ENCODE measurements at places on chromosomes 2 and 18.

DNA sequence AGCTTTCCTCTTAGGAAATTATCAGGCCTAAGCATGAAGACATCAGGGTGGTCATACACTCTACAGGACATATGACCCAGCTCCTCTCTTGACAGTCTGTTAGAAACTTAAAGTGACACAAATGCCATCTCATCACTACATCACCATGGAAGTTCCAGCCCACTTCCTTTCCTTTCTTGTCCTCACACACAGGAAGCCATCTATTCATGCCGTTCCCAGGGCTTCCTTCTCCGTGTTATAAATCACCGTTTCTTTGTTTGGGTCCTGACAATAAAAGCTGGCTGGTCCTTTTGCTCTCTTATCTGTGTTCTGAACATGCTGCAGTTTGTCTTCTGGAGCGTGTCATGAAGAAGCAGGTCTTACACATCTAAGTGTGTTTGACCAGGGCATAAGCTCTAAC lies 692.1 kb upstream of the CELF4 start:
- no peak for DNase-seq

DNA sequence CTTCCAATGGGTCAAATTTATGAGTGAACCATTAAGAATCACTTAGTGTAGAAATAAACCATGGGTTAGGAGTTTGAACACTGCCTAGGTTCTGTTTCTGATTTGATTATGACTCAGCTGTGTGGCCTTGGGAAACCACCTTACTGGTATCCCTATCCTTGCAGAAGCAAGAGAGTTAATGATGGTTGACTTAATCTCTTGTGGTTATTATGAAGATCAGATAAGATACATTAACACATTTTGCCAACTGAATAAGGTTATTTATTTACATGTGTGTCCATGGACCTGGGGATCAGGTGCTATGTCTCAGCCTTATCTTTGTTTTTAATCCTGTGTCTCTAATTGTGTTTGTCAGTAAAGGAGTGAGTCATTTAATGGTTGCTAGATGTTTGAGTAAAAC lies 5.4 kb upstream of the KCNJ13 start:
- peak; percentile 9 for DNase-seq

DNA sequence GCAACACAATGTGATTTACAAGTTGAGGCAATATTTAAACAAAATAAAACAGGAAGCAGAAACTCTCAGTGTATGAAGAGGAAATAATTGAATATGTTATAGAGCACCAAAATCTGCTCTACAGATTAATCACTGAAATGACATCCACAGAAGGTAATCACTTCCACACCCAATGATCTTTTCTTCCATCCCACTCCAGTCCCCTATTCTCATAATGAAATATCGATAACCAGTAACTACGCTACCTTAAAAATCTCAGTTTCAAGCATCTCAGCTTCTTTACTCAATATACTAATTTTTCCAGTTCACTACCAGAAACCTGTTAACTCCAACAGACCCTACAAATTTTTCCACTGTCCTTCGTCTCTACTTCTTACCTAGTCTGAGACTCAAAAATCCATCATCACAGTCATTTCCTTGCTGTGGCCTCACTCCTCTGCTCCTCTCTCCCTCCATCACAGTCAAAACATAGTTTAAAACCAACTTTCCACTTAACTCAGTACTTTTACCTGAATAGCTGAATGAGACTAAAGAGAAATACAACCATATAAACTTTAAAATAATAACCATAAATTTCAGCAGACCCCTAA lies 67.1 kb downstream of the MEMO1 start:
- DNase-seq: no peak

GRCh38 chr2:148577845-148578492 lies 66.6 kb upstream of the EPC2 start:
- no peak for DNase-seq

DNA sequence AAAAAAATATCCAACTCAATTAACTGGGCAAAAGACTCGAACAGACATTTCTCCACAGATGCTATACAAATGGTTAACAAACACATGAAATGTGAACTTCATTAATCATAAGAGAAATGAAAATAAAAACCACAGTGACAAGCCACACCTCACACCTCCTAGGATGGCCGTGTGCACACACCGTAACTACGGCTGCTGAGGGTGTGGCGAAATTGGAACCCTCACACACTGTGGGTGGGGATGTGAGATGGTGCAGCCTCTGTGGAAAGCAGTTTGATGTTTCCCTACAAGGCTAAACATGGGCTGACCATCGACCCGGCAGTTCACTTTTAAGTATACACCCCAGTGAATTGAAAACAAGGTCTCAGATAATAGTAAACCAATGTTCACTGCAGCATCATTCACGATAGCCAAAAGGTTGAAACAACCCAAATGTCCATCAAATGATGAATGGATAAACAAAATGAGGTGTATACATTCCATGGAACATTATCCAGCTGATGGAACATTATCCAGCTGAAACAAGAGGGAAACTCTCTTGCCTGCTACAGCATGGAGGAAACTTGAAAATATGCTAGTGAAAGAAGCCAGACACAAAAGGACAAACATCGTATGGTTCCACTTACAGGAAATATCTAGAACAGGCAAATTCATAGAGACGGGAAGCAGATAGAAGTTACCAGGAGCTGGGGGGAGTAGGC lies 32.2 kb downstream of the ZAP70 start:
- DNase-seq: peak; percentile 63

GRCh38 chr2:34291076-34291475 lies 692.0 kb upstream of the FAM98A start:
- DNase-seq: no peak

DNA sequence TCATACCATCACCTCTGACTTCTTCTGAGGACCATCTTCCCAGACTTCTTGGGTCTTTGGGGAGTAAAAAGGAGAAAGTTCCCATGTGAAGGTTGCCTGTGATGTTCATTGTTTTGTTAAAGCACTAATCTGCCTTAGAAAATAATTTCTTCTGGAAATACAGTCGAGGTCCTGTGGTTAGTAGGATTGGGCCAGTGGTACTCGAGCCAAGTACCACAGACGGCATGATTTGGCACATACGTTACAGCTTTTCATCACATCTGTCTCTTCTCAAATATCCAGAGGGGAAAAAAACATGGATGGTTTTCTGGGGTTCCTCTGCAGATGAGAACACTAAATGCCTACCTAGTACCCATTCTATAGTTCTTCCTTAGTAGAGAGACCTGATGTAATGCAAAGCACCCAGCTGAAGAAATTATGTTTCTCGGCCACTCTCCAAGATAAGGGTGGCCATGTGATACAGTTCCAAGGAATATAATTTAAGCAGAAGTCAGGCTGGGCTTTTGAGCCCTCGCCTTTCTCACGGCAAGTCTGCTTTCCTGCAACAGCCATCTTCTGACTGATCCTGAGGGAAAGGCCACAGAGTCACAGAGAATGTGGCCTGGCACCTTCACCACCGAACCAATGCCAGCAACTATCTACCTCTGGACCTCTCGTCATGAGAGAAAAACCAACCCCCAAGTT lies 161.0 kb downstream of the RNF152 start:
- no peak for DNase-seq

GRCh38 chr2:217262911-217263310 lies 403.0 kb upstream of the TNP1 start:
- DNase-seq: no peak

- no peak for DNase-seq
These were observed 91.4 kb downstream of the TRIB2 start for GRCh38 chr2:12807907-12808810.

DNA sequence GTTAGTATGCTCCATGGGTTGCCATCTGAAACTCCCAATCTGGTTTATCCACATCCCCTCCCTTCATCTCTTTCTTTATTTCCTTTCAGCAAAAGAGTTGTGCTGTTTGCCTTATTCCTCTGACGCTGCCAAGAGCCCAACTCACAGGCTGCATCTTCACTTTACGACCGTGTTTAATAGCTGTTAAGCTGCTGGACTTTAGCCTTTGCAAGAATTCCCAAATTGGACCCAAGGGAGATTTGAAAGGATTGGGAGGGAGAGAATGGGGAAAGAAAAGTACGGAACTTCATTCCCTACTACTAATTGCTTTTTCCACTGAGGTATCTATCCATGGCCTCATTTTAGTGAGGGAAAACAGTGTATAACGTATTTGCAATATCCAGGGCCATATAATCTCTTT lies 263.4 kb upstream of the MEIS1 start:
- DNase-seq: no peak

DNA sequence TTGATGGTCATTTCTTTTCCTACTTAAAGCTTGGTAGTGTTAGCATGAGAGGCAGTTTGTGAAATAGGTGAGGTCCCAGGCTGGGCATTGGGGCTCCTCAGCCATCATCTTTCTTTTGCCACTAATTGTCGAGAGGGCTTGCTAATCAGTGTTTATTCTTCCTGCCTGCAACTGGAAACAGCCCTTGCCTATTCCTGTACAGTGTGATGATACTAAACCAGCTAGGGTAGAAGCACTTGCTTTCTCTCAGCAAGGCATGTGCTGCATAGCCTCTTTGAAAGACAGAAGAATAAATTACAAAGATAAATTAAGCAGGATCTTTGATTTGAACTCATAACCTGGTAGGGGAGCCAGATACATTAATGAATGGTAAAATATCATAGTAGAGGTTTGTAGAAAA lies 16.6 kb upstream of the GPBAR1 start:
- no peak for DNase-seq

GRCh38 chr2:120177001-120177621 lies 46.1 kb downstream of the TMEM185B start:
- no peak for DNase-seq

DNA sequence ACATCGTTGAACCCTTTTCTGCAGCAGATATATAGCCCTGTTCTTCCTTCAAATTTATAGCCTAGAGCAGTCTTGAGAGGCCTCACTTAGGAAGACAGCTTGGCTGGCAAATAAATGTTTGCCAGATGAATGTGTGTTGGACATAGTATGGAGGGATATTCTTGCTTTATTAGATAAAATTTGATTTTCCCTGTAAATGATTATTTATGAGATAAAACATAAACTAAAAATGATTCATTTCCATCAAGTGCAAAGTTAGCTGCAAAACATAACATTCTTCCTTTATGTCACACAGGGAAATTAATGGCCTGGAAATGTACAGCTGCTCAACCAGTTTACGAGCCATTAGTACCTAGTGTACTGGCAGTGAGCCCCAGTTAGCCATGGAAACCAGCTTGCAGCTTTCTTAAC lies 82.5 kb downstream of the LIMS1 start:
- no peak for DNase-seq

- DNase-seq: no peak
These were observed 58.7 kb downstream of the SNORC start for GRCh38 chr2:232928551-232929302.

DNA sequence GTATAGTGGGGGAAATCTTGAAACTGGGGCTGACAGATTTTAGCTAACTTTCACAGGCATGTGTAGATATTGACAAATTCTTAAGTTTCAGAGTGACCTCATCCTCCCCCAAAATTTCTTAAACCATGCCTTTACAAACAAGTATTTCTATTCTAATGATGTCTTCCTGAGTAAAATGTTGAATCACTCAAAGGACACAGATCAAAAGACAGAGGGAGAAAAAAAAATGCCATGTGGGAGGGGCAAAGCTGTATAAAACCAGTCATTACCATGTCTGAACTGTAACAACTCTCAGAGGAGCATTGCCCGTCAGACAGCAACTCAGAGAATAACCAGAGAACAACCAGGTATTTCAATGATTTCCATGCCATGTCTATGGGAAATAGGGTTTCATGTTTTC lies at the start of gene SERPINB2:
Gene SERPINB2 (plus strand): TSS at position 282 of the 400 bp plus-strand sequence. CDS start 3,740 bp downstream, outside the sequence.
- peak; percentile 1 for DNase-seq

GRCh38 chr2:173132531-173132930 lies 56.9 kb downstream of the MAP3K20 start:
- DNase-seq: no peak

- peak; percentile 77 for DNase-seq
These were observed 10.9 kb downstream of the CATIP start for GRCh38 chr2:218367415-218368149.

DNA sequence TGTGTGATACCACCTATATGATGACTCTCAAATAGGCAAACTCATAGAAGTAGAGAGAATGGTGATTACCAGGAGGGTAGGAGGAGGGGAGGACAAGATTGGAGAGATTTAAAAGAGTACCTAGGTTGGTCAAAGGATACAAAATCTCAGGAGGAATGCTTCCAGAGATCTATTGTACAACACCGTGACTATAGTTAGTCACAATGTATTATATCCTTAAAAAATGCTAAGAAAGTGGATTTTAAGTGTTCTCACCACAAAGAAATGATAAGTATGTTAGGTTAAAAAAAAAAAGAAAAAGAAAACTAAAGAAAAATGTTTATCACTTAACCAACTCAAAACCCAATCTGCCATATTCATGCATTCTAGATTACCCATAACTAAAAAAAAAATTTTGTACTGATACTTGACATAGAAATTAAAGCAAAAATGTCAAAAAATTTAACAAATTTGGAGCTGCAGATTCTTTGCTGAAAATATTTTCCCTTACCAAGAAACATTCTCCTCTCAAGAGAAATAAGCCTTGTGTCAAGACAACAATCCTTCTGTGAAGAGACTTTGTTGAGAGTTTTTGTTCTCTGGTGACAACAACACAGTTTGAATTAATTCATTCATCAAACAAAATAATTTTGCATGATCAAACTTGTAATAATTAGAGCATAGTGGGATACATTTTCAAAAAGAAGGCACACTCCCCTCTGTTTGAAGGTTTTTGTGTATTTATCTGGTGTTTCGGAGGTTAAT lies 213.1 kb downstream of the DNER start:
- DNase-seq: no peak

- DNase-seq: no peak
These were observed 138.5 kb downstream of the MEIS1 start for GRCh38 chr2:66573416-66573815.

- no peak for DNase-seq
These were observed 59.8 kb downstream of the DSEL start for GRCh38 chr18:67456711-67457110.
